Epithelial cell of prostate (primary cell): ENCODE measurements at places on chromosomes 4 and X.
A peak's percentile ranks its signal among the peaks of the same experiment; 100 is the strongest.

- no peak for DNase-seq
Observed at GRCh38 chrX:31436424-31436823, 364.6 kb upstream of the FTHL17 start.

DNA sequence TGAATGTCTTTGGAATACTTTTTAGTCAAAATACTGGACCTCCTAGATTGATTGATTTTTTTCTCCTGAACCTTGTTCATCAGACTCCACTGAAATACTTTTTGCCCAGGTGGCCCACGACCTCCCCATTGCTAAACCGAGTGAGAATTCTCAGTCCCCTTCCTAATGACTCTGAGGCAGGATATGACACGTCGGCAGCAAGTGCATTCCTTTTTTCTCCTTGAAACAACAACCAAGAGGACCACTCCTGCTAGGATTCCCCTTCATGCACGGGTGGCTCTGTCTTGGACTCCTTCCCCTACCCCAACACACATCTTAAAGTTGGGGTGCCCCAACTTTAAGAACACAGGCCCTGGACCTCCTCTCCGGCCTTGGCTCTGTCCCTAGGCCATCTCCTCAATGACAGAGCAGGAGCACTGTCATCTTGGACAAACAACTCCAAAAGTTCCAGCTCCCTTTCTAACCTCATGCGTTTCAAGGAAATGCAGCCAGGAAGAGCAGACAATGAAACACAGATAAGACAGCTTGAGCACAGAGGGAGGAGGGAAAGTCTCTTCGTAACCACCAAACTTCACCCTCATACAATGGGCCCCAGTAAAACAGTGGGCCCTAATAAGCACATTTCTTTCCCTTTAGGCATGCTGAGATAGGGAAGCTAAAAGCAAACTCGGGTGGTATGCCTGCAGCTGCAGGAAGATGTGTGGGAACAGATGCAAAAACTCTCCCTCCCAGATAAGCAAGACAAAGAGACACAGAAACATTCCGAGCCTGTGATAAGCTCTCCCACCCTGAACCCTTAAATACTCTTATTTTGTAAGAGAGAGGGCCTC, 33.9 kb downstream of the ZBTB49 start:
- DNase-seq: no peak

DNA sequence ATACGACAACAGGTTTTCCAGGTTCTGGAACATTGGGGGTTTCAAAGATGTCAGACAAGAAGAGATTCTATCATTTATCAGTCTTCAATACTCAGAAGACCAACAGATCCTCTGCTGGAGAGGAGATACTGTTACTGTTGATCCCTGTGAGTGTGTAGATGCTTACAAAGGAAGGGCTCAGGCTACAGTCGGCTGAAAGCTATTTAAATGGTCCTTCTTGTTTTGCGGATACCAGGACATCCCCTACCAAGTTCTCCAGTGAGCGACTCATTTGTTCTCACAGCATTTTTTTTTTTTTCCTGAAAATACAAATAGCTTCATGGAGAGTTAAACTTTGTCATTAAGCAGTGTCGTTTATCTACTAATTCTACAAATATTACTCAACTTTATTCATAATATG, 201.6 kb downstream of the CAMK2D start:
- no peak for DNase-seq

GRCh38 chr4:20623939-20624338, 76.3 kb upstream of the PACRGL start:
- no peak for DNase-seq

DNA sequence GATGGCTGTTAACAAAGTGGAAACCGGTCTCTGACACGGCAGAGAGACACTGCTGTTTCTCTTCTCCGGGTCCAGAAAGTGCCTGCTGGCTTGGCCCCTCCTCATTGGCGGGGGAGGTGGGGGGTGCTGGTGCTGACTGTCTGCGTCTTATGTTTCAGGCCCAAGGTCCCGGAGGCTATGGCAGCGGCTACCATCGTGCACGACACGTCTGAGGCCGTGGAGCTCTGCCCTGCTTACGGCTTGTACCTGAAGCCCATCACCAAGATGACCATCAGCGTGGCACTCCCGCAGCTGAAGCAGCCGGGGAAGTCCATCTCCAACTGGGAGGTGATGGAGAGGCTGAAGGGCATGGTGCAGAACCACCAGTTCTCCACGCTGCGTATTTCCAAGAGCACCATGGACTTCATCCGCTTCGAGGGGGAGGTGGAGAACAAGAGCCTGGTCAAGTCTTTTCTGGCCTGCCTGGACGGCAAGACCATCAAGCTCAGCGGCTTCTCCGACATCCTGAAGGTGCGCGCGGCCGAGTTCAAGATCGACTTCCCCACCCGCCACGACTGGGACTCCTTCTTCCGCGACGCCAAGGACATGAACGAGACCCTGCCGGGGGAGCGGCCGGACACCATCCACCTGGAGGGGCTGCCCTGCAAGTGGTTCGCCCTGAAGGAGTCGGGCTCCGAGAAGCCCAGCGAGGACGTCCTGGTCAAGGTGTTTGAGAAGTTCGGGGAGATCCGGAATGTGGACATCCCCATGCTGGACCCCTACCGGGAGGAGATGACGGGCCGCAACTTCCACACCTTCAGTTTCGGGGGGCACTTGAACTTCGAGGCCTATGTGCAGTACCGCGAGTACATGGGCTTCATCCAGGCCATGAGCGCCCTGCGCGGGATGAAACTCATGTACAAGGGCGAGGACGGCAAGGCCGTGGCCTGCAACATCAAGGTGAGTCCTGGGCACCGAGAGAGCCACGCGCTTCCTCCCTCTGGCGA, 2.2 kb downstream of the AKAP17A start:
- no peak for DNase-seq

GRCh38 chr4:145083891-145084605, 13.9 kb downstream of the ANAPC10 start:
- DNase-seq: peak; percentile 12

GRCh38 chrX:44572340-44572938, 29.8 kb upstream of the FUNDC1 start:
- no peak for DNase-seq

DNA sequence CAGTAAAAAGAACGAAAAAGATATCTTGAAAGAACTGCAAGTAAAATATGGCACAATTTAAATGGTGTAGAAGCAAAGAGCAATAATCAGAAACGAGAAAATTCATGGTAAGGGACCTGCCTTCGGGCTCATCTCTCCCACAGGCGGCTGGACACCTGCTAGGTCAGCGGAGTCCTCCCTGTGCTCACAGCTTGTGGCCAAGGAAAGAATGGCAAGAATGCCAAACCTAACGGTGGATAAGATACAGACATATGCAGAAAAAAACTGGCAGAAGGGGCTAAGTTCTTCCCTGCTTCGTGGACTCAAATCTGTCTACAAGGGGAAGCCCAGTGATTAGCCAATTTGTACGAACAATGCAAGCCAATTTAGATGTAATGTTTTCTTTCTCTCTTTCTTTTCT, 152.1 kb upstream of the VCX start:
- DNase-seq: no peak

DNA sequence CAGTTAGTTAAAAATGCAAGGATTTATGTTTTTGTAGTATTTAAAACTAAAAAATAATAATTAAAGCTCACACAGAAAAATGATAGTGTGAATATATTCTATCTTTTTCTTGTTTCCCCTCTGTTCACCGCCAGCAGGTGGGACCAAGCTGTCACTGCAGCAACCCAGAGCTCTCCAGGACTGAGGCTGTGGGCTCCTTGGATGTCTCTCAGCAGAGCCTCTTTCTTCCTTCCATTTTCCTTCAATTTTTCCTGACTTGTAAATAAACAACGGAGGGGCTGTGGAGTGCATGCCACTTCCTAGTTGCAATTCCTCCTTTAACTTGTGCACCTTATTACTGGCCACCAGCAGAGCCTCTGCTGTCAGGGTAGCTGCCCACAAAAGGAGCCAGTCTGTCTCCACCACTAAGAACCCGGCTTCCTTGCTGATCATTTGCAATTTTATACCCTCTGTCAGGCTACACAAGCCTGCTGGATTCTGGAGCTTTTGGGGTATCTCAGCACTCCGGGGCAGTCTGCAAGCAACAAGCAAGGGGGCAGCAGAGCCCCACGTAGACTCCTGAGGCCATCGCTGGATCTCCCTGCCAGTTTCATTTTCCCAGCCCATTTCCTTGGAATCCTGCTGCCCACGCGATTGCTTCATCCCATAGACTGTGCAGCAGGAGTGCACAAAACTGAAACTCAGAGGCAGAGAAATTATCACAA, 1467.4 kb downstream of the C4orf33 start:
- DNase-seq: no peak

- no peak for DNase-seq
Observed at GRCh38 chr4:25509646-25510045, 132.6 kb downstream of the ANAPC4 start.

DNA sequence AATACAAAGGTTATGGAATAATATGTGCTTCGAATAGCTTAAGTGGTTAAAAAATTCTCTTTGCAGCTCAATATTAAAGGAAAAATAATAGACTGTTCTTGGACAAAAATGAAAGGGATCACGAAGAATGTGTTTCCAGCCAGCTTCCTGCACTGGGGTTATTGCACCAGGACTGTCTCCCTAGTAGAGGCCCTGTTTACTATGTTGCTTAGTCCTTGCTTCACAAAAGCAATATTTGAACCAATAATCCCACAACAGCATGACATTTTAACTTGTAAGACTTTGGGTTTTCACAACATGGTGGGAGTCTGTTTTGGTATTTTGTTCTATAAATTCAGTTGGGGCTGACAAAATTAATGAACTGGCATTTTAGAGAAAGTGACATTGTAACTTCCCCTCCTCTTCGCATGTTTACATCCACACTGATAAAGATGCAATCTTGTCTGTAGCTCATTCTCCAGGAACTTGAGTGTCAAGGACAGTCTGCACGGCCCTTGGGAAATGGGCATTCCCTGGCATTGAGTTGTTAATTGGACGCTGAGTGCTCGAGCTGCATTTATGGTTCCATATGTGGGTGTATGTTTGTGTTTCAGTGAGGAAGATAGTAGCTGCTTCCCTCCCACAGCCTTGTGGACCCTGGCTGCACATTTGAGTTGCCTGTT, 39.0 kb downstream of the SHROOM2 start:
- DNase-seq: no peak

DNA sequence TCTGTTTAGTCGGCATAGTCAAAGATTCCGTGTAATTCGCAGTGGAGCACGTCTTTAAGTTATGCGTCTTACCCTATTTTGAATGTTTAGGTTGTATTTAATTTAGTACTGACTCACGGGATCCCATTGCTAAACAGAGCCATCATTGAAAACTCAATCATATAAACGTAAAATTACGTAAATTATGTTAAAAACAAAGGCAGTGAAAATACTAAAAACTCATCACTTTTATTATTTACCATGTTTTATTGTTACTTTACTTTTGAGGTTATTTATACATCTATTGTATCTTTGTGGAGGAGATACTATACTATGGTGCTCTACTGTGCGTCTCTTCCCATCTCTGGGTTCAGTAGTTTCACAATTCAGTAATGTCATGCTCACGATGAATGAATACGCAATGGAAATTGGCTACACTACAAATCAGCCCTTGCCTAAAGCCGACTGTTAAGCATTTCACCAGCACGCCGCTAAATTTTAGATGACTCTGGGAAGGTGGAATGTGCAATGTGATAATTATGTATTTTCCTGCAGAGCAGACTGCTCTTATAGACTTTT, 944 bp downstream of the FUNDC2 start:
- DNase-seq: no peak

GRCh38 chr4:42566835-42567234, 90.1 kb downstream of the ATP8A1 start:
- no peak for DNase-seq

DNA sequence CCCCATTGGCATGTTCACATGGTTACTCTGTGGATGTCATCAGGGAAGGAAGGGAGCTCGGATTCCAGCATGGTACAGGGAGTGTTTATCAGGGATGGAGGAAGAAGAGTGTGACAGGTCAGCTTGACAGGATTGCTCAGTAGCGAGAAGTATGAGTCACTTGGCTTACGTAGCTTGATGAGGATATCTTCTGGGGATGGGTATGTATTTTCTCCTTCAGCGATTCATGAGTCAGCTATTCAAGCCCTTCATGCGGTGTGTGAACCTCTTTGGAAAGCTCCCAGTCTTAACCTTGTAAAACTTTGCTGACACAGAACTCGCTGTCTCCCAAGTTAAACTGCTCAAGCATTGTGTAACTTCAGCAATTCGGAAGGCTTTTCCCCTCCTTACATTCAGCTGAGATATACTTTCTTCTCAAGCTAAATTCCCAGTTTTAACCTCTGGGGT, 275.4 kb downstream of the ARHGAP10 start:
- DNase-seq: peak; percentile 98

DNA sequence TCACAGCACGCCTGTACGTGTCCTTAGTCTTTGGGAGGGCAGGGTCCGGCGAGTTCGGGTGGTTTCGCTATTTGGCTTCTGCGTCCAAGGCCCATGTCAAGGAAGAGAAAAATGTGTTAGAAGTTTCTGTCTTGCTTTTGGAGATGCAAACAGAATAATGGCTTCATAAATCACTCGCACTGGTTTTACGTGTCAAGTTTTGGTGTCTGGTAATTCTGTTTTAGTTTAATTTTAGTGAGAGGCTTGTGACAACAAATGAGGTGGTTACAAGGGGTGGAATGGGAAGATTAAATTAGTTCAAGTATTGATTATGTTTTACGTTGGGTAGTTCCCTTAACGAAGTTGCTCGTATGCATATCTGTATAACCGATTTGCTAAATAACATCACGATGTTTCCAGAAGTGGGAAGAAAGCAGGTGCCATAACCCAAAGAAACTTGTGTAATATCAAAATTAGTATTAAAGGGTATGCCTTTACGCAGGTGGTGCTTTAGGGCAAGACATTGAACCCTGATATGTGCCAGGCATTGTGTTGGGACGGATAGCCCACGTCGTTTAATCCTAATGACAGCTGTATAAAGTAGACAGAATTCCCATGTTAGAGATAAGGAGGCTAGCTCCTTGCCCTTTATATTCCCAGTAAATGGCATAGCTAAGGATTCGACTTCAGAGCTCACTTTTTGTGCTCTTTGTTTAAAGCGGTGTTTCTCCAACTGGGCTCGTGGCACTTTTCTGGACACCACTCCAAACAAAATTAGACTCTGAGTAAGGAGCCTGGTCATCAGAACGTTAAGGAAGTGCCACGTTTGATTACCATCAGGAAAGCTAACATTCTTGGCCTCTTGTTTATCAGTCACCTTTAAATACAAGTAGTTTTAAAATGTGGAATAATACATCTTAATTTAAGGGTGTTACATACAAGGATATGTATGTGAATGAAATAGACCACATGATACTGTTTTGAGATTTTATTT, 843 bp downstream of the RPL34 start:
- DNase-seq: no peak

- no peak for DNase-seq
Observed at GRCh38 chr4:87053802-87054767, 119.3 kb downstream of the AFF1 start.

- DNase-seq: no peak
Observed at GRCh38 chr4:86122404-86122803, 237.4 kb downstream of the MAPK10 start.

DNA sequence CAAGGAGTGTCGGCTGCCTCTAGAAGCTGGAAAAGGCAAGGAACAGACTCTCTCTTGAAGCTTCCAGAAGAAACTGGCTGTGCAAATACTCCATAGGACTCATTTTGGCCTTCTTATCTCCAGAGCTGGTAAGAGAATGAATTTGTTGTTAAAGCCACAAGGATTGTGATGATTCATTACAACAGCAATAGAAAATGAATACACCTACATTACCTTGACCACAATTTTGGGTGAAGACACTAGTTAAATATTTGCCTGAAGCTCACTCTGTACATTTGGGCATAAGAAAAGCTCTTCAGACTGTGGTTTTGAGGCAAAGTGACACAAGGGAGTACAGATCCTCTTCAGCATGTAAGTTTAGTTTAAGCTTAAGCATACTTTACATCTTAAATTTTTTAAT, 134.5 kb upstream of the TLL1 start:
- DNase-seq: peak; percentile 72

- DNase-seq: no peak
Observed at GRCh38 chr4:157898836-157899605, 273.8 kb downstream of the GASK1B start.

GRCh38 chrX:1394731-1395501, 3.0 kb upstream of the SLC25A6 start:
- no peak for DNase-seq
